GOT3 (cell line): ENCODE measurements at places on chromosomes 1 and 21.

- DNase-seq = no peak
Observed at GRCh38 chr1:89069951-89070350, 4.9 kb upstream of the GBP1 start.

DNA sequence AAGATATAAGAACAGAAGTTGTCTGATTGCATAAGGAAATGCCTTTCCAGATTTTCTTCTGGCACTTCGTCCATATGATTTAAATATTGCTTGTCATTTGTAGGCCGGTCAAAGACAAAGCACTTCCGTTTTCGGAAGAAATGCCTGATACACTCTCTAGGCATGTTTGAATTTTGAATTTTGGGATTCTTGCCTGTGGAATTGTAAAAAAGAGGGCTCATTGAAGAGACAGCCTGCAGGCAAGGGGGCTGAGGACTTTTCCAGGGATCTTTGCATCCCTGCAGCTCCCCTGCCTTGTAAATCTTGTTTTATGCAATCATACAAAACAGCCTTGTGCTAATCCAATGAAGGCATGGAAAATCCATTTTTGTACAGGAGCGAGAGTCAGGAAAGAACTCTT is 7.4 kb downstream of the GBP4 start:
- no peak for DNase-seq

DNA sequence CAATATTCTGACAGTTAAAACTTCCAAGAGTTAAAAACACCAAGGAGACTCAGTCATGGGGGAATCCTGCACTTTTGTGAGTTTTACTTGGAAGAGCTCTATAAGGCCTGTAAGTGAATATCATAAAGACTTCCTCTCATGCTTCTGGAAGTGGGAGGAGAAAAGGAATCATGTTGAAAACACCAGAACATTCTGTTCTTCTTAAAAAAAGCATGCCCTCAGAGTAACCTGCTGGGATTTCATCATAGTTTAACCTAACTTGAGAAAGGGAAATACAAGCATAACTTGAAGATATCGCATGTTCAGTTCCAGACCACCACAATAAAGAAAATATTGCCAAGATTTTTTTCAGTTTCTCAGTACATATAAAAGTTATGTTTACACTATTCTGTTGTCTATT is 51.9 kb downstream of the COL11A1 start:
- no peak for DNase-seq

GRCh38 chr1:202698276-202698675 is 12.0 kb downstream of the SYT2 start:
- no peak for DNase-seq

DNA sequence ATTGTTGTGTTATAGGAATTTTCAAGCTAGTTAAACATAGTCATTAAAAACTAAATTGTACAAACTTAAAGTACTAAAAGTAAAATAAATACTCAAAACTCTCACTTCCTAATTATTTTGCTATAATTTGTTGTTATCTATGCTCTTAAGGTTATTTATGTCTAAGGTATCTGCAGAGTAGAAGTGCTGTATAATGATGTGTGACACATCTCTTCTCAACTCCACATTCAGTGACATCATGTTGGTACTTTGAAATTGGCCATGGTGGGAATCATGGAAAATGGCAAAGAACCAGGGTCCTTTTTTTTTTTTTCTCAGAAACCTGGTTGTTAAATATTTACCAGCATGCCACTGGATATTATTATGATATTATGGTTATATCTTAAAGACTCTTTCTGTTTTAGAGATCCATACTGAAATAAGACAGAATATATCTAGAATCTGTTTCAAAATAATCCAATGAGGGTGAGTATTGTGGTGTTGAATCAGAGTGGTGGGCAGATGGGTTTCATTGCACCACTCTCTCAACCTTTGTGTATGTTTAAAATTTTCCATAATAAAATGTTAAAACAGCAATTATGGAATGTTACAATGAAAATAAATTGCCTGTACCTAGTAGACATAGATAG is 22.4 kb downstream of the LRRC8B start:
- no peak for DNase-seq

DNA sequence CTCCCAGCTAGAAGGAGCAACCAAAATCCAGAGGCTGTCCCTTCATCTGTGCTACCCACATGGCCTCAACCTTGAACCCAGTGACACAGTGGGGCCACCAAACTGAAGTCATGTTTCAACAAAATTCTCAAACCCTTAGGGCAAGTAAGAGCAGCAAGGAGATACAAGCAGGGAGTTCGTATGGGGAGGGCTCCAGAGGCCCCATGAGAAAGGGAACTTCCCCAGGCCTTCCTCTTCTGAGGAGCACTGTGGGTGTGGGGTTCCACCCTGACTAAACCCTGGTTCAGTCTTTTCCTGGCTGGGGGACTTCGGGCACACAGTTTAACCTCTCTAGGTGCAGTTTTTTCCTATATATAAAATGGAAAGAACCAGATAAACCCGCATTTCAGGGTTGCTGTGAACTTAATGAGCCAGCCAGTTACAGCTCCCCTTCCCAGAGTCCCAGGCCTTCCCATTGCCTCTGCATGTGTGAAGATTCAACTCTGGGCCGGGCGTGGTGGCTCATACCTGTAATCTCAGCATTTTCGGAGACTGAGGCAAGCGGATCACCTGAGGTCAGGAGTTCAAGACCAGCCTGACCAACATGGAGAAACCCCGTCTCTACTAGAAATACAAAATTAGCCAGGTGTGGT is 8.0 kb upstream of the THEMIS2 start:
- DNase-seq = no peak

- no peak for DNase-seq
Observed at GRCh38 chr1:112911506-112912220, 44.3 kb downstream of the SLC16A1 start.

GRCh38 chr1:52636721-52637695 is 4.0 kb downstream of the SHISAL2A start:
- DNase-seq = no peak

- no peak for DNase-seq
Observed at GRCh38 chr1:40532844-40533424, 1.5 kb downstream of the ZNF684 start.

DNA sequence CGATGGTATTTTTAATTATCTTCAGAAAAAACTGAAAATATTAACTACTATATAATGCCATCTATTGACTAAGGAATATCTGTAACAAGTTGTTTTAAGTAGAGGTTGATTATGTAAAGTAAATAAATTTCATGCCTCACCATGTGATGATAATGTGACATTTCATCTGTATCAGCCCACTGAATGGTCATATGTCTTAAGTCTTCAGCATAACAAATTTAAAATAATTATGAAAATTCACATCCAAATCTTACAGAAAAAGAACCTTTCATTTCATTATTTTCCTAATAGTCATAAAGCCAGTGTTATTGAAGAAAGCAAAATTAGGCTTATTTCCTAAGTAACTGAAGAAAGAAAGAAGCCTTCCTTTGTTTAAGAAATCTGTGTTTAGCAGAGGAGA is 72.6 kb downstream of the ITGB3BP start:
- DNase-seq = no peak

DNA sequence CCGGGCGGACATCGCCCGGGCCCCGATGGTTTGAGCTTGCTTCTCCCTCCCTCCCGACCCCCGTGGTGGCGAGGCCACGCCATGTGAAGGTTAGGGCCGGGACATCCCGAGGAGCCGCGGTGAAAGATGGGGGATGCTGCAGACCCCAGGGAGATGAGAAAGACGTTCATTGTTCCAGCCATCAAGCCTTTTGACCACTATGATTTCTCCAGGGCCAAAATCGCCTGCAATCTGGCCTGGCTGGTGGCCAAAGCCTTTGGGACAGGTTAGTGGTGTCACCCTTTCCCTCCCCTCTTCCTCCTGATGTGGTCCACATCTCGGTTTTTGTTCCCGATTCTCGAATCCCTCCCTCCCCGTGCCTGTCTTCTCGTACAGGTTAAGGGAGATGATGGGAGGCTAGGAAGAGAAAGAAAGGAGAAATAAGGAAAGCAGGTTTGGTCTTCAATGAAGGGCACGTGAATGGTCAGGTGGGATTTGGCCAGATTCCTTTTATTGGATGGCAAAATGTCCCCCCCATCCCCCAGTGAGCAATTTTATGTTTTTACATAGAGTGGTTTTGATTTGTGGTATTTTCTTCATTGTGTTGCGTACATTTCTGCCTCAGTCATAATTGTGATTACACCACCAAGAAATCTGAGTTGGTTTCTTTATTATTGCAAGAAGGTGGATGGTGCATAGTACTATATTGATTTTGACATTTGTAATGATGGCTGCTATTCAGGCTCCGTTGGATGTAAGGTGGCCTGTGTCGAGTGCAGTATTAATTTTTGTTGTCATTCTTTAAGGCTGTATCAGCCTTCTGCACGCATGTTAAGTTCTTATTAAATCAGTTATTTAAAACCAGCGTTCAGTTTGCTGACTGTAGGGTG is 1.2 kb downstream of the CAMSAP2 start:
- no peak for DNase-seq

DNA sequence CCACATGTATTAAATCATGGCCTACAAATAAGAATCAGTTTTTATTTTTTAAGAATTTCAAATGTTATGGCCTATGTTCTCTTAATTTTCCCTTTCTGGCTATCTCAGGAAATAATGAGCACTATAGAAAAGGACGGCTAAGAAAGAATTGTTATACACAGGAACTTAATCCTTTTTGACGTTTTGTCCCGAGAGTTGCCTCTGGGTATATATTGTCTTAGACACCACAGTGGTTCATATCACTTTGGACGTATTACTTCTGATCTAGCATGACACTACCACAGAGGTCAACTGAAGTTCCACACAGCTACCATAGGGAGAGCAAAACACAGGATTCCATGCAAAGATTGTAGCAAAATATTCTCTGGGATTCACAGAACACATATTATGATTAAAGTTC is 307.6 kb downstream of the VAV3 start:
- DNase-seq = no peak

DNA sequence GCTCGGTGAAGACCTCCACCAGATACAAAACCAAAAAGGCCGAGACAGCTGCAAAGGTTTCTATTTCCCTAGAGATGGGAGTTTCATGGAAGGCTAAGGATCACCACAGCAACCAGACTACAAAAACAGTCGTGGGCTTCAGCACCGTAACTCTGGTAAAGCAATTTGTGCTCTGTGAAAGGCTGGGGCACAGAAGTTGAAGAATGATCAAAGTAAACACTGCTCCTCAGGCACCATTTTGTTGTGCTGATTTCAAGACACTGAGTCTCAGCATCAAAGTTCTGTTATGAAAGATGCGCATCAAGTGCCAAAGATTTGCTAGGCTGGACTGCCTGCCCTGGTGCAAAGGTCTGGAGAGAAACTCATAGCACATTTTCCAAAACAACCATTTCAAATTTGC is 116.2 kb downstream of the TGFBR3 start:
- no peak for DNase-seq

GRCh38 chr1:56639211-56639610 is 5.9 kb upstream of the PRKAA2 start:
- no peak for DNase-seq

DNA sequence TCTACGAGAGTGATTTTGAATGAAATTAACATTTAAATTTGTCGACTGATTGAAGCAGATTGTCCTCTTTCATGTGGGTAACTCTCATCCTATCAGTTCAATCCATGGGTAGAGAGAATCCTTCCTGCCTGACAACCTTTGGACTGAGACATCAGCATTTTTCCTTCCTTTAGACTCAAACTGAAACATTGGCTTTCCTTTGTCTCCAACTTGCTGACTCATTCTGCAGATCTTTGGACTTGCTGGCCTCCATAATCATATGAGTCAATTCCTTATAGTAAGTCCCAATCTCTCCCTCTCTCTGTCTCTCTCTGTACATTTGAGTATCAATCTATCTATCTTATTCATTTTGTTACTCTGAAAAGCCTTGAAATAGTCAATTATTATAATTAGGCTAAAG is 416.7 kb downstream of the LRRIQ3 start:
- no peak for DNase-seq

GRCh38 chr1:241696815-241697639 is 44.9 kb downstream of the WDR64 start:
- no peak for DNase-seq

DNA sequence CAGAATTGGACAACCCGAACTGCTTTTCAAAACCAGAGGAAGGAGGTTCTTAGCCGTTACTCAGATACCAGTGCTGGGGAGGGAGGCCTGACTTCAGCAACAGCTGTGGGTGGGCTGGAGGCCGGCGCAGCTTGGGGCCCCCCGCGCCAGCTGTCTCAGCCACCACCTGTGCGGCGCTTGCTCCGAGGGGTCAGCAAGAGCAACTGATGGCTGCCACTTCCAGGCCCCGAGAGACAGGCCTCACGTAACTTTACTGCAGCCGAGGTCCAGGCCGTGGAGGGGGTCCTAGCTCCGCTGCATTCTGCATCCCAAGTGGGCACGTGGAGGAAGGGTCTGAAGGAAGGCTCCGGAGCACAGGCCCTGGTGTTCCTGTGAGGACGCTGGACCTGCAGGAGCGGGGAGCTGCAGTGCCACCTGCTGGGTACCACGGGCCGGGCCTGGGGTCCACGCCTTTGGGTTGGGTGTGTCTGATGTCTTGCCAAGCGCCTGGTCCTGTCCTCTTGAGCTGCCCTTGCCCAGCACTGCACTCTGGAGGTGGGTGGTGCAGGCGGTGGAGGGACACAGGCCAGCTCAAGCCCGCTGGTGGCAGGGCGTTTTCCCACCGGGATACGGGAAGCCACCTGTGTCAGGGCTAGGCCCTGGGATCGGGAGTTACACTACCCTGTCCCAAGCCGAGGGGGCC is 9.8 kb downstream of the THAP3 start:
- no peak for DNase-seq

- no peak for DNase-seq
Observed at GRCh38 chr1:233719655-233720341, 105.9 kb downstream of the KCNK1 start.

DNA sequence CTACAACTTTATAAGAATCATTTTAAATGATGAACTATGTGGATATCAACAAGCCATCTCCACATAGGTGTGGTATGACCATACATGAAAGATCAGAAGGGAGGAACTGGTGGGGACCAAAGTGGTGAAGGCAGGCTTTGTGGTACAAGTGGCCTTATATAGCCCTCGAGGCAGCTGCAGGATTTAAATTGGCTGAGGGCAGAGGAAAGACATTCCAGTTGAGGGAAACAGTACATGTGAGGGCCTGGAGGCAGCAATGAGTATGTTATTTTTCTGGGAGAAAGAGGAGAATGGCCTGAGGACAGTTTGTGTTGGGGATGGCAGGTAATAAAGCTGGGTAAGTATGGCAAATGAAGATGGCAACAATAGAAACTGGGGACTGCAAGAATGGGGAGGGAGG is 17.1 kb downstream of the OSCP1 start:
- no peak for DNase-seq

DNA sequence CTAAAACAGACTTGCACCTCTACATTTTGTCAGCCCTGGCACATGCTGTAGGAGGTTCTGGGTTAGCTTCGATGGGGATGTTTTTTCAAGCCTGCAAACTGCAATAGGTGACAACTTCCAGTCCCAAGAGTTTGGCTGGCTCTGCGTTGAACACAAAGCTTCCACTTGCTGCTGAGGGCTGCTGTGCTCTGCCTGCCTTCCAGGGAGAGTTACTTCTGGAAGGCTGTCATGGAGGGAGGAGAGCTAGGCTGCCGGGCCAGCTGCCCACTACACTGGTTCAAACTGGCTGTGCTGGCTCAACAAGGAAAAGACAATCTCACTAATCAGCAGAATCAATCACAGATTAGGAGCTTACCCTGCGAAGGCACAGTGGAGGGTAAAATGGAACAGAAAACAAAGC is 46.7 kb upstream of the PPP2R5A start:
- no peak for DNase-seq
